Stimulated activated CD4-positive, alpha-beta T cell treated with anti-CD3 and anti-CD28 coated beads, Interleukin-1b, Interleukin-23, amount 100 ng/mL, for 1 hour (primary cell): ENCODE measurements at places on chromosomes 16 and 17.

GRCh38 chr17:72486806-72487205 lies 366.0 kb downstream of the SOX9 start:
- no peak for DNase-seq

GRCh38 chr16:20510323-20510722 lies 59.0 kb downstream of the ACSM2A start:
- DNase-seq, result no peak

GRCh38 chr16:2195322-2196161 lies 863 bp downstream of the CASKIN1 start:
- no peak for DNase-seq

DNA sequence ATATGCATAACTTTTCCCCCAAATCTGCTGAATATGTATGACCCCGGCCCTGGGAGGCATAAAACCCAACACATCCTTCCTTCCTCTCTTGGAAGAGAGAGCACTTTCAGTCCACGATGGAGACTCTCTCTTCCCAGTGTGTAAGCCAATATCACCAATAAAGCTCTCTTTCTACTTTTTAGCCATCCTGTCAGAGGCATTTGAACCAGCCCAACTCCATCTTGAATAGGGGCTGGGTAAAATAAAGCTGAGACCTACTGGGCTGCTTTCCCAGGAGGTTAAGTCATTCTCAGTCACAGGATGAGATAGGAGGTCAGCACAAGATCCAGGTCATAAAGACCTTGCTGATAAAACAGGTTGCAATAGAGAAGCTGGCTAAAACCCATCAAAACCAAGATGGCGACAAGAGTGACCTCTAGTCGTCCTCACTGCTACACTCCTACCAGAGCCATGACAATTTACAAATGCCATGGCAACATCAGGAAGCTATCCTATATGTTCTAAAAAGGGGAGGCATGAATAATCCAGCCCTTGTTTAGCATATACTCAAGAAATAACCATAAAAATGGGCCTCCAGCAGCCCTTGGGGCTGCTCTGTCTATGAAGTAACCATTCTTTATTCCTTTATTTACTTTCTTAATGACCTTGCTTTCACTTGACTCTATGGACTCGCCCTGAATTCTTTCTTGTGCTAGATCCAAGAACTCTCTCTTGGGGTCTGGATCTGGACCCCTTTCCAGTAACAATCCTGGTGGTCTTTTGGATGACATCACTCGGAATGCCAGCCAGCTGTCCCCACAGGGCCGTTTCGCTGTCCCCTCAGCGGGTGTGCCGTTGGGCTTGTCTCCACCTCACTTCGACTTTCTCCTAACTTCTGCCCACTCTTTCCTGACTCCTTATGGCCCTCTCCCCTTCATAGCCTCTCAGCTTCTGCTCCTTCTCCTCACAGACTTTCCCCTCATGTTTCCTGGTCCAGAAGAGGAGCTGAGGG lies 53.4 kb upstream of the NKD1 start:
- no peak for DNase-seq

- DNase-seq, result peak; percentile 41
These were observed 58.5 kb upstream of the CREBBP start for GRCh38 chr16:3938843-3939624.

- DNase-seq, result no peak
These were observed 143.7 kb upstream of the RCVRN start for GRCh38 chr17:10048629-10049350.

- DNase-seq, result no peak
These were observed 89.9 kb upstream of the EEF2KMT start for GRCh38 chr16:5187402-5187952.

GRCh38 chr17:60724647-60725046 lies 47.0 kb downstream of the BCAS3 start:
- DNase-seq, result no peak

DNA sequence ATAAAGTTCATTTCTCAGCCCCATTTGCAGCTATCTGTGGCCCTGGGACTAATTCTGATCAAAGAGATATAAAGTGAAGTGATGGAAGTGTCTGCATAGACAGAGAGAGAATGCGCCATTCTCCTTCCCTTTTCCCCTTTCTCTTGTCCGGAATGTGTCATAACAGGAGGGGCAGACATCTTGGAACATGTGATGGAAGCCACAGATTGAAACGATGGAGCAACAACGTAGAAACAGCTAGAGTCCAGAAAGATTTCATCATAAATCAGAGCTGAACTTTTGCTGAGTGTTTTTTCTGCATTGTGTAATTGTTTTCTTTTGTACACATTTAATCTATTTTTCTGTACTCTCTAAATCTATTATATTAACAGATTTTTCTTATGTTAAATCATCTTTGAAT lies 11.3 kb downstream of the ASGR1 start:
- no peak for DNase-seq

DNA sequence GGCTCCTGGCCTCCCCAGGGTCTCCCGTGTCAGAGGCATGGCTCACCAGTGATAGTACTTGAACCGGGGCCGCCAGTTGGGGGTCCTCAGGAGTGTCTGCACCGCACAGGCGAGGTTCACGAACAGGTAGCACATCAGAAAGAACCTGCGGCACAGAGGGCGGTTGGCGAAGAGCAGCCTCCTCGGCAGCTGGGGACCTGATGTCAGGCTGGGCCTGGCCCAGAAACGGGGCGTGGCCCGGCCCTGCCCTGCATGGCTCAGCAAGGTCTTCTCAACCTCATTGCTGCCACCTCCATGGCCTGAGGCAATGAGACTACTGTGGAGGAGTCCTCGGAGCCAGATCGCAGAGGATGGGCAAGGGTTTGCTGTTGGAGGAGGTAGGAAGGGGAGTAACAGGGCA lies 4.1 kb upstream of the LCAT start:
- no peak for DNase-seq

GRCh38 chr16:66227766-66228530 lies 138.5 kb upstream of the CDH5 start:
- DNase-seq, result no peak

DNA sequence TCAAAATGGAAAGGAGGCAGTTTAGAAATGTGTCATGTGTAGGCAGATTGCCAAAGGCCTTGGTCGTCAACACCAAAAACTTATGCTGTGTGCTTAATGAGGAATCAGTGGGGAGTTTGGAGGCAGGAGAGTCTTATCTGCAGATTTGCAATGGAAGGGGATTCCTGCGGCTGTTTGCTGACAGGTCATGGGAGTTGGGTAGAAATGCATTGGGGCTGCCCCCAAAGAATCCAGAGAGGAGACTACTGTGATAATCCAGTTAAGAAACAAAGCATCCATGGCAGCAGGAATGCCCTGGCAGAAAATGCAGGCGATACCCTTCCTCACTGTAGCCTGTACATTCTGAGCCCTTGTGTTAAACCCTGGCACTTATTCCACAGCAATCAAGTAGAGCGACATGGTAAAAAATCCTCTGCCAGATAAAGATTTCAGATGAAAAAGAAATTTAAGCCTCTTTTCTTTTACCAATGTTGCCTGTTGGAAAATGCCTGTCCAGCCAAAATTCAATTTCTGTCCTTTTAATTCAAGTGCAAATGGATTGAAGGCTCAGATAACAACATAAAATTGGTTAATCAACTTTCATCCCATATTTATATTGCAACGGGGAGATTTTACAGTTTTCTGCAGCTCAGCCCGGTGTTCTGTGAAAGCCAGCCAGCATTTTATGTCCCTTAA lies 491.0 kb upstream of the CDH5 start:
- DNase-seq, result no peak

- DNase-seq, result no peak
These were observed 97.6 kb upstream of the CBX4 start for GRCh38 chr17:79936641-79937381.

DNA sequence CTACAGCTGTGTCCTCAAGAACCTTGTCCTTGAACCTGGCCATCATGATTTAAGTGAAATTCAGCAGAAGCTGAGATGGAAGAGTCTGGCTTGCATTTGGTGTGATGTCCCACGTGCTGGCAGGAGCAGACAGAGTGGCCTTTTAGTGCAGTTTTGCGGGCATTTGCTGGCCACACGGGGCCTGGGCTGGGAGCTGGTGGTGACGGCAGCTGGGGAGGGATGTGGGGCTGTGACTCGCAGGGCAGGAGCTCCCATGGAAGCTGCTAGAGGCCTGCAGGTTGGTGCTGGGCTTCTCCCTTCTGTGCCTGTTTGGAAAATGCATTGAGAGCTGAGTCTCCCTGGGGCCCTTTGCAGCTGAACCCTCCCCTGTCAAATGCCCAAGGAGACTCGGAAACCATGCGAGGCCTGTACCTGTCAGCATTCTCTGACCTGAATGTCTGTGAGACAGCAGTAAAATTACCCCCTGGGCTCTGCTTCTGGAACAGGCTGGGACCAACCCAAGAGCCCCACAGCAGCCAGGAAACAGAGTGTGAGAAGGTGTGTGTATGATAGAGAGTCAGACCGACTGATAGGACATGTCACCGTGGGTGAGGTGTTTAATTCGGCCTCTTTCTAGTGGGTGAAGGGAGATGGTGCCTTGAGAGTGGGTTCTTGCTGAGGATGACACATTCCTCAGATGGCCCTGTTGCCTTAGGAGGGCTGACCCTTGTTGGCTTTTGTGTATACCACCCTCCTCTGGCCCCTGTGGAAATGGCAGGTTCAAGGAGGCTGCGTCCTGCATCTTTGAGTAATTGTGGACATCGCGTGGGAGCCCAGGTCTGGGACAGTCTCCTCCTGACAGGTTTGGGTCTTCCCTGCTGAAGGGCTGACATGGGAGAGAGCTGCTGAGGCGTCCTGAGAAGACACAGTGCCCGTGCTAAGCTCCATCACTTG lies 145.5 kb downstream of the MSI2 start:
- no peak for DNase-seq

DNA sequence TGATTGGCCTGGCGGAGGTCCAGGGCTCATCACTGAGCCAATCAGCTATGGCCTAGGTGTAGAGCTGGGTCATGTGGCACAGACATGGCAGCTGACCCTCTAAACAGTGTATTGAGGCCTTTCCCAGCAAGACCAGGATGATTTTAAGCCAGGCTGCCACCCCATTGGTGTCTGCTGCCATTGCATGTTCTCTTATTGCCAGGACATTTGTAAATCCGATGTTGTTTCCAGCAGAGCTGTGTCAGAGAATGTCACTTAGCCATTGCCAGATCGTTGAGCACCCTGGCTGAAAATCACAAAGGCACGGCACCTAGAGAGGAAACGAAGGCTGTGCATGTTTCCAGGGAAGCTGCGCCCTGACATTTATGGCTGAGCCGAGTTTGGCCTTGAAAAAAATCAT lies 33.4 kb downstream of the RBFOX1 start:
- DNase-seq, result no peak

DNA sequence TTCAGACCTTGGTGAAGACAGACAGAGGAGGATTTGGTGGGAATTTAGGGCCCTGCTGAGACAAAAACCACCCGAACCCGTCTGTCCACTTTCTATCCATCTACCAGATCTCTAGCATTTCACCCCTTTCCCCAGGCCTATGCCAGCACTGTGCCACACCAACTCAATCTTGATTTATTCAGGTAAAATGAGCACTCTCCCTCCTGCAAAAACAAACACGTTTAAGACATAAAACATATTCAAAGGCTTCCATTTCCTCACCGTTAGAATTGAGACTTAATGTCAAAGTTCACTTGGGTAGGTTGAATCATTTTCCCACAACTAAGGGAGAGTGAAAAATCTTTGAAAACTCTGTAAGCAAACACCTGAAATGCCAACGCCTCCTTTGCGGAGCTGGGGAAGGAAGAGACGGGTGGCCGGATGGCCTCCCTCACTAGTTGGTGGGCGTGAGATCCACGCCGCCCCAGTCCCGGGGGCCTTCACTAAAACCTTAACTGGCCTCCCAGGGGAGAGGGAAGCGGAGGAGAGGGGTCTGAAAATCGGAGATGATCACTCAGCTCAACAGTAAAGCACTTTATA lies 862 bp downstream of the DCAKD start:
- no peak for DNase-seq
